H1 (cell line): ENCODE measurements at places on chromosomes 13 and 19. TPM values are rescaled to one million over a fixed set of nuclear protein-coding genes. Genes with fewer than 3 reads are reported as not detected.

MEIOSIN gene
- total RNA-seq, result not detected in 2 replicates

TMC4 gene
- total RNA-seq, result 5.5 and 6.8 TPM in 2 replicates

ZNF534 gene
- not detected in 2 replicates for total RNA-seq

TMEM150B gene
- total RNA-seq, result 0.88 and 0.91 TPM in 2 replicates

SH2D3A gene
- total RNA-seq, result 20.0 and 22.1 TPM in 2 replicates

CPB2 gene
- not detected in 2 replicates for total RNA-seq
